ENCODE measurements at places on chromosomes 6 and 20.

DNA sequence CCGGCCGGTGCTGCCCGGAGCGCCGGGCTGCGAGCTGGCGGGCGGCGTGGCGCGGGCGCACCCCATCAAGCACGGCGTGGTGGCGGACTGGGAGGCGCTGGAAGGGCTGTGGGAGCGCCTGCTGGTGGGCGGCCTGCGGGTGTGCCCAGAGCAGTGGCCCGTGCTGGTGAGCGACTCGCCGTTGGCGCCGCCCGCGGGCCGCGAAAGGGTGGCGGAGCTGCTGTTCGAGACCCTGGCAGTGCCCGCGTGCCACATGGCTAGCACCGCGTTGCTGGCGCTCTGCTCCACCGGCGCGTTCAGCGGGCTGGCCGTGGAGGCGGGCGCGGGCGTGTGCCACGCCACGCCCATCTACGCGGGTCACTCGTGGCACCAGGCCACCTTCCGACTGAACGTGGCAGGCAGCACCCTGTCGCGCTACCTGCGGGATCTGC lies 517 bp downstream of the ACTL10 start:
- peak; percentile 88 for DNase-seq

- DNase-seq, result no peak
These were observed 91.9 kb downstream of the CCDC170 start for GRCh38 chr6:151585741-151586140.

GRCh38 chr6:38846844-38847243 lies 131.7 kb downstream of the DNAH8 start:
- DNase-seq, result no peak

DNA sequence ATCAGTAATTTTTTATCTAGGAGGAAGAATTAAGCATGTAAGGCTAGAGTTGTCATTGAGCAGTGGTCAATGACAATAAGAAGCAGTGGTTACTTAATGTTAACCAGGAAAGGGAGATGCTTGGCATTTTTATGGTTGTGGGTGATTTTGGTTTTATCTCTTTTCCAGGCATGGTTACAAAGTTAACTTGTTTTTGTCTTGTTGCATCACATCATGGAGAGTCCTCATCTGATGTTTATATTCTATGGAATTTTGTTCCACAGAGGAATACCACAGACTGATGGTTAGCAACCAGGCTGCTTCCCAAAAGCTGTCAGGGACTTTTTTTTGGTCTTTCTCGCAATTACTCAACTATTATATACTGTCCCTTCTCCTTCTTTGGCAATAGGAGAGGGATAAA lies 32.7 kb downstream of the OPRM1 start:
- DNase-seq, result no peak

DNA sequence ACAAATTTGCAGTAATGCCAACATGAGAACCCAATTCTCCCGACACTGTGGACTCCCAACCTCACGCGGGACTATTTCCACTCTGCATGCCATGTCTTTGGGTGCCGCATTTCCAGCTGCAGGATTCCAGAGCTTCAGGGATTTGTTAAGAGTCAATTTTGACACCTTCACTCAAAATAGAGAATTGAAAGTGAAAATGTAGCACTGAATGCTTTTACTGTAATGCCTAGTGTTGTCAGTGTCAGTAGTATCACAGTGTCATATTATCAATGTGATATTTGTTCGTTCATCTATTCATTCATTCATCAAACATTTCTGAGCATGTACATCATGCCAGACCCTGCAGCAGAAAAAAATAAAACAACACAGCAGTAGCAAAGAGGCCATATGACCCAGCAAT lies 13.4 kb upstream of the FAM50B start:
- no peak for DNase-seq

DNA sequence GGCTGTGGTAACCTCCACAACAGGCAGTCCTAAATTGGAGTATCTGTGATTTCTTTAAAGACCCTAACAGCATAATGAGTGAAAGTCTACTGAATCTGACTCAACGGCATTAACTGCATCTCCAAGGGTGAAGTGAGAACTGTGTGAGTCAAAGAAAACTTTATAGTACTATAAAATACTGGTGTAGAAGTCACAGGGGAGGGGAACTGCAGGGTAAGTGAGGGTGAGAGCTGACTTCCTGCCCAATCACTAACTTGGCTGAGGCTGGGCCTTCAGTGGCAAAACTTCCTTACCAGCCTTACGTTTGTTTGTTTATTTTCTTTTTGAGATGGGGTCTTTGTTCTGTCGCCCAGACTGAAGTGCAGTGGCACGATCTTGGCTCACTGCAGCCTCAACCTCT lies 109.8 kb downstream of the PTPRK start:
- DNase-seq, result no peak

GRCh38 chr20:31516651-31517050 lies 2.4 kb downstream of the HM13 start:
- DNase-seq, result no peak

- no peak for DNase-seq
These were observed 157.0 kb downstream of the MTHFD1L start for GRCh38 chr6:151022492-151022891.

DNA sequence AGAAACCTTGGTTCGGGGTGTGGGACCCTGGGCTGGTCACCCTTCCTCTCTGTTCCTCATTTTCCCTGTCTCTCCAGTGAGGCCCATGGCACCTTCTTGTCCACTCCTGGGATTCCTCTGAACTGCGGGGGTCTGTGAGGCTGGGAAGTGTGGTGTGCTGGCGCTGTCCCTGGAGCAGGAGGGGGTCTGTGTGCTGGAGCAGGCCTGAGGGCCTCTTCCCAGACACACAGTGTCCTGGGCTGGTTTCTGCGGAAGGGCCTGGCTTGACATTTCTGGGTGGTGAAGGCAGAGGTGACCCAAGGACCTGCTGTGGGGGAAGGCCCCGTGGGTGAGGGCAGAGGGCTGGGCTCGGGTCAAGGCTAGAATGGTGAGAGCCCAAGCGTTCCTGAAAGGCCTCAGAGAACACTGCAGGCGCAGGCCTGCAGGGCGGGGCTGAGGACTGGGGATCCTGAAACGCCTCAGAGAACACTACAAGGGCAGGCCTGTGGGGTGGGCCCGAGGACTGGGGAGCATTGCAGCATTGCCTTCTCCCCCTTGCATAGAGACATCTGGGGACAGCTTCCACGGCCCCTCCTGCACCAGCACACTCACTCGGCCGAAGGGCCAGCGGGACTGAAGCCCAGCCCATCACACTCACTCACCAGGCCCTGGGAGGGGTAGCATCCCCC lies 10.6 kb upstream of the BAK1 start:
- peak; percentile 93 for DNase-seq

- peak; percentile 33 for DNase-seq
These were observed 742 bp upstream of the CEP85L start for GRCh38 chr6:118652051-118652615.

- DNase-seq, result no peak
These were observed 151.2 kb upstream of the DST start for GRCh38 chr6:56793938-56794337.

DNA sequence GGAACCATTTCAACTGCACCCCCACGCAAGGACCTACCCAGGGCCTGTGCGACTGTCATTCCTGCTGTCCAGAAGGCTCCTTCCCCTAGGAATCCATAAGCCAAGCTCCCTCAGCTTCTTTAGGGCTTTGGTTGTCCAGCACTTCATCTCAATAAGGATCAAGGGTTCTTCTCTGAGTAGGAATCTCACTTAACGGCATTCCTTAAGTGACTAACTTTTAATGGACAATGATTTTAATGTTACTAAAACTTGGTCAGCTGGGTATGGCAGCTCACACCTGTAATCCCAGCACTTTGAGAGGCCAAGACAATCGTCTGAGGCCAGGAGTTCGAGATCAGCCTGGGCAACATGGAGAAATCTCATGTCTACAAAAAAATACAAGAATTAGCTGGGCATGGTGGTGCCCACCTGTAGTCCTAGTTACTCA lies 13.4 kb downstream of the UBE2V1 start:
- no peak for DNase-seq

GRCh38 chr6:90288404-90288803 lies 8.2 kb downstream of the BACH2 start:
- DNase-seq, result no peak

DNA sequence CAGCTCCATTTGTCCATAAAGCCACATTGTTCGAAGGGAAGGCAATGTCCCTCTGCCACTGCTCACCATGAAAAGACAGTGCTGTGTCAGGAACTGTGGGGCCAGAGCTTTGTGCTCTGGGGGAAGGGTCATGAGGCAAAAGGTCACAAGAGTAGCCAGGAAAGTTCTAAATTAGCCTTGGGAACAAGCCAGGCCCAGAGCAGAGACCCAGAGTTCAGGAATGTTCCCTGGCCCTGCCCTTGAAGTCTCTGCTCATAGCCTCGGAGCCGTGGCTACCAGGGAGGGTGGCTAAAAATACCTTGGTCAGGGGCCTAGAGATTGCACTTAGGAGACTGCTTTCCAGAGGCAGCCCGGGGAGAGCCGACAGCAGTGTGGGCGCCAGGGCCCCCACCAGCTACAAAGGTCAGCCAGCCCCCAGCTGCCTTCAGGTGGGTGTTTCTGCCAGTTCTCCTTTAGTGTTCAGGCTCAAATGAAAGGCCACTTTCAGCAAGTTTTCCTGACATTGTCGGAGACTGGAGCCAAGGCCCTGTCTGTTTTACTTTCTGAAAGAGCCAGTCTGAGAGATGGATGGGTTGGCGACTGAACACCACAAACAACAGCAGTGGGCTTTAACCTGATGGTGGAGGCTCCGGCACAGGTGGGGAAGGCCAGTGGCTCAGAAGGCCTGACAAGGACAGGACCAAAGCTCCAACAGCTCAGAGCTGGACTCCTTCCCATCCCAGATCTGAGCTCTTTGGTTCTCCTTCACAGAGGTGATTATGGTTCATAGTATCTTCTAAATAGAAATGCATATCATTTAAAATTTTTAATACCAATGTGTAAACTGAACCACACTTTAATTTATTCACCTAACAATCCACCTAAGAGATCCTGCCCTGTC lies 76.2 kb downstream of the CDH26 start:
- no peak for DNase-seq

DNA sequence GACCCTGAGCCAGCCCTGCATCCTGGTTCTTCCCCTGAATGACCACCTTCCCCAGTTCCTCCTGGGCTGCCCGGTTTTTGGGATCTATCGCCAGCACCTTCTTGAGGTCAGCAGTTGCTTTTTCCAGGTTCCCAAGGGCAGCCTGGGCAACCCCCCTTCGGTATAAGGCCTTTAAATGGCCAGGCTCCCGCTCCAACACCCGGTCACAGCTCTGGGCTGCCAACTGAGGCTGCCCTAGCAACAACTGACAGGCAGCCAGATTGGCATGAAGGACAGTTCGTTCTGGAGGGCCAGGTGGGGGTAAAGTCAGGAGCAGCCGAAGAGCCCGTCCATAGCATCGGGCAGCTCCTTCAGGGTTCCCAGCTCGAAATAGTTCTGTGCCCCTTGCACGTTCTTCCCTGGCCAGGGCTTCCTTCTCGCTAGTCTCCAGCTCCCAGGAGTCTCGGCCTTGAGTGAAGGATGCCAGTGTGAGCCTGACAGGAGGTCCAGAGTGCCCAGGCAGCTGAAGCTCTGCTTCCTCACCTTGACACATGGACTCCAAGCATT lies 778 bp upstream of the ATF6B start:
- DNase-seq, result no peak

- no peak for DNase-seq
These were observed 35.4 kb downstream of the FYN start for GRCh38 chr6:111837641-111838500.

DNA sequence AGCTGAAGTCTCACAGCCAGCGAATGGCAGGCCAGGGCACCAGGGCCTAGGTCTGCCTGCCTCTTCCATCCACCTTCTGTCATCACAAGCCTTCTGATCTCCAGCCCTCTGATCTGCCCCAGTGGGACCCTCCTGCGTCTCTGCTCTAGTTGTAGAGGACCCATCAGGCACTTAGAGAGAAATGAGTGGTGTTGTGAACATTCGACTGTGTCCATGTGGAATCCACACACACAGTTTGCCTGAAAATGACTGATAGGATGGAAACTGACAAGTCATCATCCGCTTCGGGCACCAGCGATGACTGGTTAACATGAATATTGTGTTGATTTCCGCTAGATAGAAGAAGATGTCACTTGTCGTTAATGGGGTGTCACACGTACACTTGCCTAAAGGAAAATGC lies 221.0 kb downstream of the PTPRT start:
- DNase-seq, result no peak

- DNase-seq, result peak; percentile 89
These were observed 1.0 kb upstream of the NXT1 start for GRCh38 chr20:23349338-23350195.

GRCh38 chr20:35005463-35005961 lies 49.8 kb downstream of the MYH7B start:
- no peak for DNase-seq
